ENCODE measurements at places on chromosomes 12 and 14. TPM values are rescaled to one million over a fixed set of nuclear protein-coding genes. Genes with fewer than 3 reads are reported as not detected.

ACSS3 gene
- 0.43 TPM for total RNA-seq

MYBPC1 gene
- not detected for total RNA-seq

ZDHHC22 gene
- not detected for total RNA-seq

UBR7 gene
- 38.0 TPM for total RNA-seq

CELA1 gene
- total RNA-seq, result not detected

CIDEB gene
- 2.7 TPM for total RNA-seq

BBOF1 gene
- 2.7 TPM for total RNA-seq

PTPRO gene
- total RNA-seq, result not detected

GPR137C gene
- 0.53 TPM for total RNA-seq

Data from thoracic aorta endothelial cell (primary cell).